ENCODE measurements at places on chromosomes 1 and 21. TPM values are rescaled to one million over a fixed set of nuclear protein-coding genes. Genes with fewer than 3 reads are reported as not detected.

DMRTA2 gene
- not detected for total RNA-seq

MCM3AP gene
- 81.6 TPM for total RNA-seq

PHTF1 gene
- total RNA-seq: 33.1 TPM

RRAGC gene
- 44.2 TPM for total RNA-seq

SAMD11 gene
- total RNA-seq: 2.3 TPM

STRIP1 gene
- 41.0 TPM for total RNA-seq

IVL gene
- total RNA-seq: 1.2 TPM

AMIGO1 gene
- 2.8 TPM for total RNA-seq

GJA9 gene
- total RNA-seq: not detected

NUP210L gene
- total RNA-seq: not detected

ORC1 gene
- 2.2 TPM for total RNA-seq

KRTAP21-2 gene
- total RNA-seq: not detected

VTCN1 gene
- total RNA-seq: 0.29 TPM

SUSD4 gene
- 1.8 TPM for total RNA-seq

LRRC38 gene
- total RNA-seq: 1.6 TPM

ZBTB48 gene
- 18.9 TPM for total RNA-seq

KIF17 gene
- total RNA-seq: 1.6 TPM

NBPF1 gene
- 50.3 TPM for total RNA-seq

LACTBL1 gene
- total RNA-seq: not detected

JAK1 gene
- total RNA-seq: 138 TPM

KCNK1 gene
- total RNA-seq: 6.3 TPM

OR2L8 gene
- total RNA-seq: not detected

MAN1C1 gene
- 4.3 TPM for total RNA-seq

MNDA gene
- total RNA-seq: not detected

FOXO6 gene
- total RNA-seq: 0.67 TPM

FCER1G gene
- total RNA-seq: not detected

TOE1 gene
- 14.8 TPM for total RNA-seq

CD52 gene
- 1.2 TPM for total RNA-seq

TMEM52 gene
- total RNA-seq: 0.92 TPM

KRTAP10-4 gene
- total RNA-seq: not detected

RIMKLA gene
- total RNA-seq: 0.29 TPM

GON4L gene
- 27.7 TPM for total RNA-seq

SYT6 gene
- total RNA-seq: not detected

FCRL6 gene
- not detected for total RNA-seq

GNL2 gene
- total RNA-seq: 47.8 TPM

HSD11B1 gene
- 2.1 TPM for total RNA-seq

FCMR gene
- total RNA-seq: 0.71 TPM

MACO1 gene
- 22.7 TPM for total RNA-seq

SLC44A5 gene
- 3.7 TPM for total RNA-seq

All from kidney epithelial cell (primary cell).